ENCODE measurements at places on chromosomes 4 and X.

DNA sequence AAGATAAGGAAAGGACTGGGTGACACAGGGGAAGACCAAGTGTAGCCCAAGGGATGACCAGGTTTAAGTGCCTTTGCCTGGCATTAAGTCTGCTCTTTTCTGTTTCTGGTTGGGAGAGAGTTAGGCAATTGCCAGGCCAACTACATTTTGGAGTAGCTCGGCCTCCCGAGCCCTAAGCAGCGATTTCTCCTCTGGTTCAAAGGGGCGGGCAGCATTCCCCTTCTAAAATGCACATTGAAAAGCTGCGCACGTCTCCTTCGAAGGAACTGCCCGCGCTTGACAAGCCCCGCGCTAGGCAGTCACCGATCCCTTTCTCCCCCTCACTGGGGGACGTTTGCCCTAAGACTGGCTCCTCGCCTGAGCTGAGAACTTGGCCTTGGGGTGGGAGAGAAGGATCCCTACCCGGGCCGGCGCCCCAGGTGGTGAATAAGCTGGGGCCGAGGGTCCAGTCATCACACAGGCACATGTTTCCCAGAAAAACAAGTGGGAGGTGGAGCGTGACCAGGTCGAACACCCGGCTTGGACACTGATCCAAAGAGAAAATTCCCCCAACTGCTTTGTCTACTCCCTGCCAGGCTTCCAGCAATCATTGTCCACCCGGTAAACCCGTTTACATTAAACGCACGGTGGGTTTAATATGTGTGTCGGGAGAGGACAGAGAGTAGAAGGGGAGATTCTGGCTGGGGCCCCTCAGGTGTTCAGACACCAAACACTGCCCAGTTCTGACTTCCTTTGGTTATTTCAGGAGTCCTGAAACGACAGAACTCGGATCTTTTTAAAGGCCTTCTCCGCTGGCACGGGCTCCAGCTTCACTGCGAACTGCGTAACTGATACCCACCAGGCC is 4.0 kb downstream of the ARX start:
- no peak for DNase-seq

- DNase-seq: no peak
These were observed 213.8 kb upstream of the RADX start for GRCh38 chrX:106397788-106398538.

DNA sequence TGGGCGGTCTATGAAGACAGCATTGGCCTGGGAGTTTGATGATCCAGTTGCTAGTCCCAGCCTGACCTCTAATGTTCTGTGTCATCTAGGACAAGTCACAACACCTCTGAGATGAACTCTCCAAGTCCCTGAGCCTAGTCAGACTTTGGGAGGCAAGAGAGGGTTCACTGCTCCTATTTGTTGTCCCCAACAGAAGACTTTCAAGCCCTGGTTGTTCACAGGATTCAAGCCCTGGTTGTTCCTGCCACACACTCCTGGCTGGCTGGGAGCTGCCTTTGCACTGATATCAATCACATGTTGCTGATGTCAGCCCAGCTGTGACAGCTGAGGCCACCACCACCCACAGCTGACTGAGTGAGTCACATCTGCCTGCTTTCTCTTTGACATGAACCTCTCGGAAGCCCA is 253.2 kb upstream of the RASGEF1B start:
- no peak for DNase-seq

DNA sequence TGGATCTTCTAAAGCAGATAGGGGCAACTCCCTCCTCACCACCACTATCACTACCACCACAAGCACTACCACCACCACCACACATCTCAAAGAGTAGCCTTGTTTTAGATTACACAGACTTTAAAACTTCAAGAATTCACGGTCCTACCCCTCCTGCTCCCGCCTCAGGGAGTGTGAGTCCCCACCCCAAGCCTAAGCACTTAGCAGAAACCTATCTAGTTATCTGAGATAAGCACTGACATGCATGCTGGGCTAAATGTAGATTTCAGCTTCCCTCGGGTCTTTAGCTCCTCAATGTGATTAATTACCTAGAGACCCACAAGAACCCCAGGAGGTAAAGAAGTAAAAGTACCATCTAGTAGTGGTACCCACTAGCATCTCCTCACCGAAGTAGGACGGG is 775 bp downstream of the AMOT start:
- DNase-seq: no peak

- DNase-seq: no peak
These were observed 203.0 kb downstream of the CENPC start for GRCh38 chr4:67342291-67342690.

DNA sequence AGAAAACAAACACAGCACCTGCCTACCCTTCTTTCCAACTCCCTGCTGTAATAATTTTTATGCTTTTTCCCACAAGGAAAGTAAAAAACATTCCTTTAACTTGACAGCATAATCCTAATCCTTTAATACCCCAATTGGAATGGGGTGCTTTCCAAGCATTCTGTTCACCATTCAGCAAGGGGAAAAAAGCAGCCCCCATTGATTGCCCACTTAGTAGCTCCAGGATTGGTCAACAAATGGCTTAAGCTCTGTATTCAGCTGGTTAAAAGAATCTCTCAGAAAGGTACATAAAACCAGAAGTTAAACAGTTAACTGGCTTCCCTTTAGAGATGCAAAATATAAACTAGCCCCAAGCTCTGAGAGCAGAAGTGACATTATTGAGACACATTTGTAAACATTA is 194.8 kb upstream of the ATOH1 start:
- no peak for DNase-seq

DNA sequence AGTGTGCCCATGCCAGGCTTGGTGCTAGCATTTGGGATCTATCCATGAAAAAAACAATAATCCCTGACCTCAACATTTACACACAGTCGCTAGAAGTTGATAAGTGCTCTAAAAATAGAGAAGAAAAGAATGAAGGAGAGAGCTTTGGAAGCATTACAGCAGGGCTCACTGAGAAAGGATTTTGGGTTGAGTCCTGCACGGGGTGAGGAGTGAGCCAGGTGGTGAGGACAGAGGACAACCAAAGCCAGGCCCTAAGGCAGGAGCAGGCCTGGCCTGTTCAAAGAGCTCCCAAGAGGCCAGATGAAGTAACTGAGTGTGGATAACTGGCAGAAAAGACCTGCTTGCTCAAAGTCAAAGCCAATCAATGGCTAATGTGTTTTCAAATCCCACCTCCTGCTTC is 20.7 kb upstream of the PROM1 start:
- DNase-seq: no peak

GRCh38 chr4:73312967-73313366 is 54.4 kb upstream of the ANKRD17 start:
- no peak for DNase-seq

DNA sequence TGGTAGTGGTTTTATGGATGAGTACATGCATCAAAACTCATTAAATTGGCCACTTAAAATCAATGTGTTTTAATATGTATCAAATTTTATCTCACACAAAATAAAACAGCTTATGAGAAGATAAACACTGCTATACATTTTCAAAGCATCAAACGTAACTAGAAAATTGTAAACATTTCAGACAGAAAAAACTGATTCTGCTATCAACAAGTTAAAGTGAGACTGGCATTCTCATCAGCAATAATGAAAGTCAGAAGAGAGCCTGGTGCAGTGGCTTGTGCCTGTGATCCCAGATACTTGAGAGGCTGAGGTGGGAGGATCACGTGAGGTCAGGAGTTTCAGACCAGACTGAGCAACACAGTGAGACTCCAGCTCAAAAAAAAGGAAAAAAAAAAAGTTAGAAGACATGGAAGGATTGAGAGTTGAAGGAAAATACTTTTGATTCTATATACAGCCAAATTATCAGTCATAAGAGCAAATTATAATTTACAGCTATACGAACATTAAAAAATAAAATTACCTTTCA is 2.9 kb downstream of the TBCK start:
- DNase-seq: no peak

- no peak for DNase-seq
These were observed 8.2 kb downstream of the RASSF6 start for GRCh38 chr4:73612032-73612431.

DNA sequence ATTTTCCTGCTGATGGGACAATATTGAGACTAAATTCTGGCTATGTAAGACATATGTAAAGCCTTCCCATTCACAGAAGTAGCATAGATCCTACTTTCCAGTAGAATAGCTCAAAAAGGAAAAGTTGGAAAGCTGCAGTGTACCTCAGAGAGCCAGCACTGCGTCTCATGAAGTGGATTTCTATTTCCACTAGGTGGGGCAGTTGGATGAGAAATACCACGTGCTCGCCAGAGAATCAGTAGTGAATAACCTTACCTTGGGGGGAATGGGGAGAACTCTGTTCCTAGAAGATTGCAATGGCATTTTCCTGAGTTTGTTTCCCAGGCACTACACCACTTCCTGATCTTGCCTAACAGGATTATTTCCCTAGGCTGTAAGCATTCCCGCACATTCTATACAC is 907.1 kb downstream of the FSTL5 start:
- DNase-seq: no peak

GRCh38 chrX:27619975-27620374 is 29.8 kb downstream of the DCAF8L2 start:
- DNase-seq: no peak

DNA sequence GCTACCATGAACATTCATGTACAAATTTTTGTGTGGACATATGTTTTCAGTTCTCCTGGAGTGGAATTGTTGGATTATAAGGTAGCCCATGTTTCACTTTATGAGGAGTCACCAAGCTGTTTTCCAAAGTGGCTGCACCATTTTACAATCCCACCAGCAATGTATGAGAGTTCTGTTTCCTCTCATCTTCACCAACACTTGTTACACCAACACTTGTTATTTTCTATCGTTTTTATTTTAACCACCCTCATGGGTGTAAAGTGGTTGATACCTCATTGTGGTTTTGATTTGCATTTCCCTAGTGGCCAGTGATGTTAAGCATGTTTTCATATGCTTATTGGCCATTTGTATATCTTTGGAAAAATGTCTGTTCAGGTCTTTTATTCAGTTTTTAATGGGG is 4.1 kb downstream of the EXOC1 start:
- DNase-seq: no peak

- no peak for DNase-seq
These were observed 137.2 kb downstream of the FNIP2 start for GRCh38 chr4:158906073-158906472.

DNA sequence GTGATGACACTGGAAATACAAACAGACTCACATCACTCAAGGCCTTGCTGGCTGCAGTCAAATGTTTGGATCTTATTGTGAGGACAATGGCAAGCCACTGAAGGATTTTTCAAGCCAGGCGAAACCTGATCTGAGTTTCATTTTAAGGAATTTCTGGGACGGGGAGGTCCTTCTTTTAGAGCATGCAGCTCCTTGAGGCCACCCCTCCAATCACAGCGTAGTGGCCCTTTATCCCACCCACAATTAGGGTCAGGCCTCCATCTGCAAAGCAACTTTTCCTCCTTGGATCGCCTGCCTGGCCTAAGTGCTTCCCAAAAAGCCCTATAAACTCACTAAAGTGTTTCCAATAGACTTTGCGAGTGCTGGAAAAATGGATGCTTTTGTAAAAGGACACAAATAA is 115.5 kb downstream of the EFHC2 start:
- no peak for DNase-seq

DNA sequence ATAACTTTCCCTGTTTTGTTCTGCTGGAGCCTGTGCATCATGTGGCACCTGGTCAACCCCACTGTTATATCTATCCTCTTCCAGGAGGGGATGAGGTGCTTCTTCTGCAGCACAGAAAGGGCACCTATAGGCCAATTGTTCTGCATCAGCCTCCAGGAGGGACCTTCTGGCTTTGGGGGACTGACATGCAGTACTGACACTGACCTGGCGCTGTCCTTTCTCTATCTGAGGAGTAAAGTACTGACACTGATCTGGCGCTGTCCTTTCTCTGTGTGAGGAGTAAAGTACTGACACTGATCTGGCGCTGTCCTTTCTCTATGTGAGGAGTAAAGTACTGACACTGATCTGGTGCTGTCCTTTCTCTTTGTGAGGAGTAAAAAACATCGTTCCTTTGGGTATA is 498.4 kb downstream of the PACRGL start:
- DNase-seq: no peak

DNA sequence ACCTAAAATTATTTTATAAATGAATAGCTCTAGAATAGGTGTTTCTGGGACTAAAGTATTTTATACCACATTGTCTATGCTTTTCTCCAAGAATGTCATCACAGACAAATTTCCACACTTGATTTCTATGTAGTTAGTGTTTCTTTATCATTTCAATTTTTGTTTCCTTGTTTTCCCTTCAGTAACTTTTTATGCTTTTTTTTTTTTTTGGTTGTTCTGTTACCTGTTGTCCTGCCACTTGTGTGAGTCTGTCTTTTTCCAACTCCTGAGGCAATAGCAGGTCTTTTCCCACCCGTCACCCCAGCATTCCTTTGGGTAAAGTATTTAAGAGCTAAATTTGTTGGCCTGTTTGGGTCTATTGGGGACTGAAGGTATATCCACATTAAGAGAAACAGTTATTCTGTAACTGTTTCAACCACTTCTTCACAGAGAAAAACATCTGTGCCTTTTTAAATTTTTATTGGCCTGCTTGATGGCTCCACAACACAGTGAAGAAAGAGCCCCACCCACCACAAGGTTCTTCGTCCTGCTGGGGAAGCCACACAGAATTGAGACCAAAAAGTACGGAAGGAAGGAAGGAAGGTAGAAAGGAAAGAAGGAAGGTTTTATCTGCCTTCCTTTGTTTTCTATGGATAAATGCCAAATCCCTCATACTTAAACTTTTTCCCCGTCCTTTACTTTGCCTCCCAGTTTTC is 17.7 kb upstream of the GPC3 start:
- no peak for DNase-seq

DNA sequence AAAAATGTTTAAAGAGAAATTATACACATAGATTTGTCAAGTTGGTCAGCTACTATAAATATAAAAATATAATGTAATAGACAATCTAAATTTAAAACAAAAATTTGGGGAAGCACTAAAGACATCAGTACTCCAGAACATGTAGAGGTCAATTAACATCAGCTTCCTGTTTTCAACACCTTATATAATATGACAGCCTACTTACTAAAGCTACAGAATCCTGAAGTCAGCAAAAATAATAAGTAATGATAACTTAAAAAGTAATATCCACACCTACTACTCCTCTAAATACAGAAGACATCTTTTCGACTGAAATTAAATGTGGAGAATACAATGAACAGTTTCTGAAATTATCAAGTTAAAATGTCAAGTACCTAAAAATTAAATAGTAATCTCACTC is 118.6 kb downstream of the LRBA start:
- DNase-seq: no peak

DNA sequence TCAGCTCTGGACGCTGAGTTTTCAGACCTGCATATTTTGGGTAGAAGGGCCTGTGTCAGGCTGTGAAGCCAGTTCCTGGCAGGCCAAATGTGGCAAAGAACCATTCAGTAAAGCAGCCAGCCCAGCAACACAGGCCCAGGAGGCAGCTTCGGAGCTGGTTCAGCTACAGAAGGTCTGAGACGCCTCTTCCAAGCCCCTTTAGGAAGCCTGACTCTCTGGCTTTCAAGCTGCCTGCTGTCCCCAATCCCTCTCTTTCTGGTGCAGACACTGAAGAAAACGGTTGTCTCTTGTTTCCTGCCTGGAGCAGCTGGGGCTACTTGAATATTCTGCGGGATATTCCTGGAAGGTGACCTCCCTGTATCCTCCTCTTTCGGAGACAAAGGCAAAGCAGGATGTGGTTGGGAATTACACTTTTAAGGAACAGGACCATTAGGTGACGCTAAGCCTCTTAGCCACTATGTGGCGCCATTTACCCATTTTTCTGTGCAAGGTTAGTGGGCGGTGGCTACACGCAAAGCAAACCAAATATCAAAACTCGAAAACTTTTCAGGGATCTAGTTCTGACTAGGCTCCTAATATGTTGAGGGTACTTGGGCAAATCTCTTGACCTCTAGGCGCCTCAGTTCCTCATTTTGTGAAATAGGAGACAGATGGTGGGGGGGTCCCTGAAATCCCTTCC is 47.2 kb upstream of the LAS1L start:
- peak; percentile 17 for DNase-seq

All from fibroblast of skin of left biceps (primary cell).